ENCODE measurements at places on chromosomes 1 and 21.

DNA sequence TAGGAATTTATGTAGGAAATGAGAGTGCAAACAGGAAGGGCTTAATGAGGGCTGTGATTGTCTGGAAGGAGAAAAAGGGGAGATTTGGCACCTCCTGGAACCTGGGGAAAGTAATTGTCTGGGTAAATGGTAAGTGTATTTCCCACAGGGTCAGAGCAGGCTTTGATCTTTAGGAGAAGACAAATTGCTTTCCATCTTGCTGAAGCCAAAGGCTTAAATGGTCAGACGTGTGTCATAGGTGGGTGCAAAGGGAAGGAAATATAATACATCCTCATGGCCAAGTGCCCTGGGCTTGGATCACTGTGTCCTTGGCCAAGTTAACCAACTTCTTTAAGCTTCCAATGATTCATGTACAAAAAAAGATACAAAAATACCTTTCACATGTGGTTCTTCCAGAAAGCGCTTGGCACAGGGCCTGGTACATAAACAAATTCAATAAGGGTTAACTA is 1.3 kb upstream of the DUSP23 start:
- DNase-seq = no peak

DNA sequence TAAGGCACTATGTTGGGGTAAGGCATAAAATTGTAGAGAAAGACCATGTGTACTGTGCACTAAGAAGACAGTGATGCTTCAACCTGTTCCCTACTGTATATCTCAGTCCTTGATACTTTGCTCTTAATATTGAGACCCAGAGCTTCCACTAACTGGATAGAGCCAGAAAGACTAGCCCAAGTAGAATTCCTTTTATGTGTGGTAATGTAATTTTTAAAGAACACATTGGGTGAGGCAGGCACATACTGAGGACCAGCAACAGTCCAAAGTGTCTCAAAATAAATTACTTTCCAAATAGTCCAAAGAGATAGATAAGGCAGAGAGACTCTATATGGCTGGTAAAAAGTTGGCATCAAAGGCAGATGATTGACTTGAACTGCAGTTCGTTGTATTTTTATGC is 31.4 kb upstream of the MROH9 start:
- no peak for DNase-seq

- no peak for DNase-seq
Measured at GRCh38 chr1:150159550-150159949, 9.8 kb downstream of the PLEKHO1 start.

DNA sequence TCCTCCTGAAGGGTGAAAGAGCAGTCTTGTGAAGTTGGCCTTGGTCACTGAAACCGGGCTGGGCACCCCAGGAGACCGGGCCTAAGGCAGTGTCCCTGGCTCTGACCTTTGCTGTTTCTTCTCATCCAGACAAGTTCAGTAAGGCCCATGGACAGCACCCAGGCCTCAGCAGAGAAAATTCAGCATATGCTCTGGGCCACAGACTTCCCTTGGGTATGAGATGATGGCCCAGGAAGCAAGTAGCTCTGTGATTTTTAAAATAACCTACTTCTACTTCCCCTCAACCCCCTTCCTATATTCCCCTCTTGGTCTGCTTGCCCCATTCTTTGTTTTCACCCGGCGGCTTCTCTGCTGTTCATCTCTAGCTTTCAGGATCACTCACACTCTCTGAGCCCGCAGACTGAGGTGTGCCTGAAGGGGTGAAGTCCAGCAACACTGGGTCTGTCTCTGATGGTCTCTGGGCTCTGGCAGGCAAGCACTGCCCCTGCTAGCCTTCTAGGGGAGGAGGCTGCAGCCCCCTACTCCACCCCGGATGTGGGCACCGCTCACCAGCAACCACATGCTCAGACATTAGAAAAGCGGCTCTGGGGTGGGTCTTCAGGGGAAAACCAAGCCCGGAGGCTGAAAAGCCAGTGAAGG is 2.9 kb upstream of the GPR25 start:
- DNase-seq = no peak

DNA sequence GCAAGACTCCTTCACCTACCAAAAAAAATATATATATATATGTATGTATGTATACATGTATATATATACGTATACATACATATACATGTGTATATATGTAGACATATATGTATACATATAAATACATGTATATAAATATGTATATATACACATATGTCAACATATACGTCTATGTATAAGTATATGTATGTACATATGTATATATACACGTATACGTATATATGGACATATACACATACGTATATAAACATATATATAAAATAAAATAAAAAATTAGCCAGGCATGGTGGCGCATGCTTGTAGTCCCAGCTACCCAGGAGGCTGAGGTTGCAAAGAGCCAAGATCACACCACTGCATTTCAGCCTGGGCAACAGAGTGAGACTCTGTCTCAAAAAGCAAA is 31.6 kb downstream of the BRWD1 start:
- no peak for DNase-seq

GRCh38 chr1:6048179-6048867 is 2.6 kb downstream of the KCNAB2 start:
- DNase-seq = no peak

GRCh38 chr1:54437783-54438182 is 31.6 kb upstream of the SSBP3 start:
- no peak for DNase-seq

DNA sequence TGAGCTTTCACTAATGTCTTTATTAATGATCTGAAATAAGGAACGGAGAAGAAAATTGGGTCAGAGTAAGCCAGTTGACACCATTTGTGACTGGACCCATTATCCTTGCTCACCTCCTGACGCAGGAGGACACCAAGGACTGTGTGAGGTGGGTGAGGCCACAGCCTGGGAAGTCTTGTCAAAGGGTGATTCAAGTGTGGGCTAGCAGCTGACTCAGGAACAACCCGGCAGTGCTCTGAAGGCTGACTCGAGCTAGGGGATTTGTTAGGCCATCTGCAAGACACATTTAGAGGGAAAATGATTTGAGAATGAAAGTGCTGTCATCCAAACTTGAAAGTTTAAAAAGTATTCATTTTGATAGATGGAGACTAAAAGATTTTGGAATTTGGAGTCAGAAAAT is 21.2 kb downstream of the PRRX1 start:
- no peak for DNase-seq

GRCh38 chr1:230306169-230306568 is 120.0 kb downstream of the PGBD5 start:
- no peak for DNase-seq

GRCh38 chr1:203168256-203168786 is 7.3 kb downstream of the MYBPH start:
- DNase-seq = no peak

- DNase-seq = no peak
Measured at GRCh38 chr21:45509566-45510465, 32.4 kb downstream of the SLC19A1 start.

DNA sequence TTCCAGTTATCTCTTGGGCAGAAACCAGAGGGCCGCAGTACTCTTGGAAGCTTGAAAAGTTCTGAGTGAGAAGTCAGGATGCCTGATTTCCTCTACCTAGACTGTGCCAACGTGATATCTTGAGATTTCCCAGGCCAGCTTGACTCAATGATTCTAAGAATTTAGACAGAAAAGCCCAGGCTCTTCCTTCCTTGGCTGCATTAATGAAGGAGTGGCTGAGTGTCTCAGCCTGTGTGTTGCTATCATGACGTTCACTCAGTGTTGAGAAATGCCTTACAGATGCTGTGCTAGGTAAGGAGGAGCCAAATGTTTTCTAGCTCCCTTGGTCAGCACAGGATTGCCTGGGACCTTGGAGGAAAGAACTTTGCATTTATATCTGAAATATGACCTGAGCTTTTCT is 454.1 kb upstream of the USP24 start:
- no peak for DNase-seq

DNA sequence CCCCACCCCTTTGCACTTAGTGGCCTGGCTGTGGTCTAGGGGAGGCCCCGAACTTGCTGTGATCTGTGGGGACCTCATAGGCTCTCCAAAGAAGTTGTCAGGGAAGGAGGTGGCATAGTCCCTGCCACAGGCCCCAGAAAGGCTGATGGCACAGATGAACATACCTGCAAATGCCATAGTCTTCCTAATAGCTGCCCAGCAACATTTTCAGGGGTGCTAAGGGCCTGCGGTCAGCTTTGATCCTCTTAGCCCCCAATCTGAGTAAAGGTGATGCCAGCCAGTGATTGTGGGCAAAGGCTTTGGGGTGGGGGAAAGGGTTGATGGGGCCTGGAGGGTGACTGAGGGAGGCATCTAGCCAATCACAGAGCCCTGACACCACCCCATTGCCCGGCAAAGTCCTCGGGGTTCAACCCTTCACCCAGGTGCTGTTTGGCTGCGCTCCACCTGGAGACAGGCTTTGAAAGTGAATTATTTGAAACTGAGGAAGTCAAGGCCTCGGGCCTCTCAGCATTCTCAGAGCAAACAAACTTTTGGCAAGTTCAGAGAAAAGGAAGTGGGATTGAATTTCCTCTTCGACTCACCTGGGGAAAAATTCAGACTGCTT is 35.8 kb downstream of the PAX7 start:
- no peak for DNase-seq

DNA sequence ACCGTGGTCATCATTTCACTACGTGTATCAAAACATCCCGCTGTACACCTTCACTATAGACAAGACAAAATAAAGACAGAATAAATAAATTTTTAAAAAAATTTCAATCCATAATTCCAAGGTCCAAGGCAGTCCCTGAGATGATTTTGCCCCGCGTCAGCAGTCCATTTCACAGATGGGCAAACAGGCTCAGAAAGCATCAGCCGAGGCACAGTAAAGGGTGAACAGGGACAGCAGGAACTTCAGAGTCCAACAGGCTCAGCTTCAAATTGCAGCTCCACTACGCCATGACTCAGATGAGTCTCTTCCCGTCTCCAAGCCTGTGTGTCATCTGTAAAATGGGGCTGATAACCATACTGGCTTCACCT is 15.0 kb downstream of the MATN1 start:
- DNase-seq = no peak

DNA sequence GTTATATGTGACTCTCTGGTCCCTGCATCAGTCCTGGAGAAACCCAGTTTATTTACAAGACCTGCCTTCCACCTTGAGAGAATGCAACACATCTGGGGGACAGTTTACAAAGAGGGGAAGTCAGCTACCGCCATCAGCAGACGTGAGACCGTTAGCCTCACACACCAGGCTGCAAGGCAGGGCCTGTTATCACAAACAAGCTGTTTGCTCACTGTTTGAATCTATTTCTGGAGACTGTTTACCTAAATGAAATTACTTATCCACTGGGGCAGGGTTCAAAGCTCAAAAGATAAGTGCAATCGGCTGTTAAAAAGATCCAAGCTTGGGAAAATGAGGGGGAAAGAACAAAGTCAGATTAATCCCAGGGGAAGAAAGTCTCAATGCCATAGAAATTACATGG is 134.4 kb downstream of the ZNF281 start:
- DNase-seq = no peak

GRCh38 chr1:38992412-38993111 is 1.5 kb downstream of the AKIRIN1 start:
- DNase-seq = no peak

- no peak for DNase-seq
Measured at GRCh38 chr1:63950023-63950422, 176.2 kb downstream of the ROR1 start.

- no peak for DNase-seq
Measured at GRCh38 chr1:231807541-231807940, 181.0 kb downstream of the DISC1 start.

GRCh38 chr1:85607126-85607920 is 26.8 kb downstream of the CCN1 start:
- DNase-seq = no peak

GRCh38 chr1:153963850-153964331 is 554 bp upstream of the SLC39A1 start:
- no peak for DNase-seq

DNA sequence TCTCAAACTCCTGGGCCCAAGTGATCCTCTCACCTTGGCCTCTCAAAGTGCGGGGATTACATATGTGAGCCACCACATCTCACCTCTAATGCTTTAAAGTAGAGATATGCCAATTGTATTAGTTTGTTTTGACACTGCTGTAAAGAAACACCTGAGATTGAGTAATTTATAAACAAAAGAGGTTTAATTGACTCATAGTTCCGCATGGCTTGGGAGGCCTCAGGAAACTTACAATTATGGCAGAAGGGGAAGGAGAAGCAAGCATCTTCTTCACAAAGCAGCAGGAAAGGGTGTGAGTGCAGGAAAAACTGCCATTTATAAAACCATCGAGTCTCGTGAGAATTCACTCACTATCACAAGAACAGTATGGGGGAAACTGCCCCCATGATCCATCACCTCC is 3.5 kb upstream of the MYCL start:
- no peak for DNase-seq

GRCh38 chr21:37370152-37371040 is 3.8 kb downstream of the DYRK1A start:
- no peak for DNase-seq

DNA sequence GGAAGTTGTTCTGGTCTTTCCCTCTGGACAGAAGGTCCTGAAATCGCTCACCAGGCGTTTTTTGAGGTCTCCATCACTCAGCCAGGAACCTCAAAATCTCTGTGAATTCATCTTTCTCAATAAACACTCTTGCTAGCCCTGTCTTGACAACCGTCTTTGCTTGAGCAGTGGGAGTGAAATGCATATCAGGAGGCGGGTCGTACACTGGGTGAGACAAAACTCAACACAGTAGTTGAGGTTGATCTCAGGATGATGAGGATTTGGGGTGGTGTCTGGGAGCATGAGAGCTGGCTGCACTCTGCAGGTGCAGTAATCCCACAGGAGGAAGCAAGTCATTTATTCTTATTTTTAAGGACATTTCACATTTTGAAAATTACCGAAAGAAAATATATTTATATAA is 1.9 kb downstream of the GPR25 start:
- no peak for DNase-seq

DNA sequence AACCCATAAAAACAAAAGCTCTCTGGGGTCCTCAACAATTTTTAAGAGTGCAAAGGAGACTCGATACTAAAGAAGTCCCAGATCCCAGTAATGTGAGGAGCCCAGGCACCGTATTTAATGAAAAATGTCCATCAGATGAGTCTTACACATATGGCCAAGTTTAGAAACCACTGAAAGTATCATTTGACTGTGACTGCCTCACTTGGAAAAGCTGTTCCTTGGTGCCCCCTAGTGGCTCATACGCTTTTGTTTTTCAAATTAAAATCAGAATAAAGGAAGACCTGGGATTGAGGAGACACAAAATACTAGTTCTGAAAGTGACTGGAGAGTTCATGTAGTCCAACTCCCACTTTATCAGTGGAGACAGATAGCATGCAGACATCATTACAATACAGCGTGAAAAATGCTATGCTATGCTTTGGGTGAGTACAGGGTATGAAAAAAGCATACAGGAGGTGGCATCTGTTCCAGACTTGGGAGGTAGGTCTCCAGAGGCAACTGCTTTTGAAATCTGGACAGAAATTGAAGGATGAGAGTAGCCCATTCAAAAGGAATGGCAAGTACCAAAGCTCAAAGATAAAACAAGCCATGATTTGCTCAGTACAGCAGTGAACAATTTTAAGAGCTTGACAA is 33.8 kb downstream of the GDAP2 start:
- peak; percentile 2 for DNase-seq

GRCh38 chr1:26399034-26399433 is 11.6 kb upstream of the LIN28A start:
- no peak for DNase-seq
